Endodermal cell (in vitro differentiated cells): ENCODE measurements at places on chromosomes 4 and X. TPM values are rescaled to one million over a fixed set of nuclear protein-coding genes. Genes with fewer than 3 reads are reported as not detected.

GRCh38 chr4:36241771-36242170 is 2.5 kb downstream of the ARAP2 start:
- H3K27ac ChIP-seq, result no peak overlapping the region
- H3K4me1 ChIP-seq, result no peaks in the 10 kb centered on the region
- H3K27me3 ChIP-seq, result peaks cover 15% of the 10 kb centered on the region

DNA sequence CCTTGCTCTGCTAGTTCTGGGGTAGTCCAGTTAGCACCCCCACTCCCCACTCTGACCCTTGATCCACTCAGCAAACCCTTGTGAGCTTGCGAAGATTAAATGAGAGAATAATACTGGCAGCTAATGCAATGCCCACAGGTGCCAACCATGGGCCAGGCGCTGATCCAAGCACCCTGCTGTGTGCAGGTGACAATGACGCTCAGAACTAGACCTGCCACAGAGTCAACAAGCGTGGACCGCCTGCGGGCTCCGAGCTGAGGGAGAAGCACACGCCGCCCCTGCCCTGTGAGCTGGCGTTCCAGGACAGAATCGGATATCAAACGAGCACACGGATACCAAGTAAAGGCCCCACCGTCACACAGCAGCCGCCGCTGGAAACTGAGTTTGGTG is 129.2 kb downstream of the FAM53A start:
- H3K36me3 ChIP-seq, result no peaks in the 10 kb centered on the region
- H3K27me3 ChIP-seq, result no peaks in the 10 kb centered on the region
- DNase-seq, result no peak
- H3K4me3 ChIP-seq, result no peak overlapping the region
- H3K27ac ChIP-seq, result no peak overlapping the region
- H3K4me1 ChIP-seq, result no peaks in the 10 kb centered on the region

GRCh38 chr4:115279330-115279729 is 165.9 kb upstream of the NDST4 start:
- no peaks in the 10 kb centered on the region for H3K27me3 ChIP-seq
- no peaks in the 10 kb centered on the region for H3K36me3 ChIP-seq
- no peak overlapping the region for H3K27ac ChIP-seq
- no peak for DNase-seq
- no peaks in the 10 kb centered on the region for H3K4me1 ChIP-seq

- H3K27me3 ChIP-seq, result no peaks in the 10 kb centered on the region
- H3K27ac ChIP-seq, result no peak overlapping the region
- no peak overlapping the region for H3K4me3 ChIP-seq
- H3K4me1 ChIP-seq, result peaks cover 2% of the 10 kb centered on the region
- no peak for DNase-seq
- H3K36me3 ChIP-seq, result no peaks in the 10 kb centered on the region
These were observed 162.3 kb downstream of the PCDH7 start for GRCh38 chr4:30882443-30882842.

DNA sequence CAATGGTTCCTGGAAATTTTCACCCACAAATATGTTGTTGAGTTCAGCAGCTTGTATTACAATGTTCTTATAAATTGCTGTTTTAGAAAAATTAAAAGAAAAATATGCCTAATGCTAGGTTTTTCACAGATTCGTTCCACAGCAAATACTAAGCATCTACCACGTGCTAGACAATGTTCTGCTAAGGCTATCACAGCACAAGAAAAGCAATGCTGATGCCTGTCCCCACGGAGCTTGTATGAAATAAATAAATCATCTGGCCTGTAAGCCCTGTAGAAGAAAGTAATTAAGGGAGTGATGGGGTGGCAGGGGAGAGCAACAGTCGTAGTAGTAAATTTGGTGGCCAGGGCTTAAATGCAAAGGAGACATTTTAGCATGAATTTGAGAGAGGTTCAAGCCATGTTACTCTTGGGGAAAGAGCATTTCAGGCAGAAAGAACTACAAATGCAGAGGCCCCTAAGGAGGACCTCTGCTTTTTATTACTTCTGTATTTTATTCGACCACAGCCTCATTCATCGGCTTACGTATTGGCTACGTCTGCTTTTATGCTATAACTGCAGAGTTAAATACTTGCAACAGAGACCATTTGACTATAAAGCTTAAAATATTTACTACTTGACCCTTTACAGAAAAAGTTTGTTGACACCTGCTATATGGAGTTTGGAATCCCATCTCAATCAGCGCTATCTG is 36.3 kb downstream of the ARAP2 start:
- no peaks in the 10 kb centered on the region for H3K4me1 ChIP-seq
- DNase-seq, result no peak
- H3K27me3 ChIP-seq, result no peaks in the 10 kb centered on the region
- no peaks in the 10 kb centered on the region for H3K36me3 ChIP-seq

DNA sequence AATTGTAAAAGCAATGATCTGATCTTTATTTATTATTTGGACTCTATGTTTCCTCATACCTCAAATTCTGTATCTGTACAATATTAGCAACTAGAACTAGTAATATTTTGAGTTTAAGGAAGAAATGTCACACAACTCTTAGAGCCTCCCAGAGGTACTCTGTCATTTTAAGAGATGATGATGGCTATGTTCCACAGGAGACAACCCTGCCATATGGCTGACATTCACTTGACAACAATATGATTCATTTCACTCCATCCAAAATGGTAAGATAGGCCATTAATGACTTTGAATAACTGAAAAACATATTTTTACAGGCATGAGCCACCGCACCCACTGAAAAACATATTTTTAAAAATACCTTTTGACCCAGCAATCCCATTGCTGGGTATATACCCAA is 190.3 kb downstream of the MAML3 start:
- no peak for DNase-seq
- H3K4me1 ChIP-seq, result peaks cover 13% of the 10 kb centered on the region
- no peaks in the 10 kb centered on the region for H3K36me3 ChIP-seq
- H3K27ac ChIP-seq, result no peak overlapping the region
- H3K4me3 ChIP-seq, result no peak overlapping the region
- no peaks in the 10 kb centered on the region for H3K27me3 ChIP-seq

DNA sequence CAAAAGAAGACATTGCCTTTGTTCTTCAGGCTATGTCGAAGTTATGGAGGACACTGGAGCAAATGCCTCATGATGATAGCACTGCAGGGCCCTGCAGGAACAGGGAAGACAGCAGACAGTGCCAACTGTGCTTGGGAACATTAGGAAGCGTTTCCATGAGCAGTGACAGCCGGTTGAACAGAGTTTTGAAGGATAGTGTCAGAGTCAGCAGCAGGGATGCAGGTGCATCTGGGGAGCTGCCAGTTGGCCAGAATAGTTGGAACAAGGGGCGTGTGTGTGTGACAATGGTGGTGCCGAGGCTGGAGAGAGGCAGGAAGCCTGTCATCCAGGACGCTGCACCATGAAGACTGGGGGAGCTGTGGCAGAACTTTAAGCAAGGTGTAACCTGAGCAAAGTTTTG is 88.6 kb downstream of the SHROOM3 start:
- H3K4me3 ChIP-seq, result no peak overlapping the region
- no peaks in the 10 kb centered on the region for H3K4me1 ChIP-seq
- H3K36me3 ChIP-seq, result no peaks in the 10 kb centered on the region
- H3K27ac ChIP-seq, result no peak overlapping the region

Gene ART3
- total RNA-seq, result not detected in 3 replicates

DNA sequence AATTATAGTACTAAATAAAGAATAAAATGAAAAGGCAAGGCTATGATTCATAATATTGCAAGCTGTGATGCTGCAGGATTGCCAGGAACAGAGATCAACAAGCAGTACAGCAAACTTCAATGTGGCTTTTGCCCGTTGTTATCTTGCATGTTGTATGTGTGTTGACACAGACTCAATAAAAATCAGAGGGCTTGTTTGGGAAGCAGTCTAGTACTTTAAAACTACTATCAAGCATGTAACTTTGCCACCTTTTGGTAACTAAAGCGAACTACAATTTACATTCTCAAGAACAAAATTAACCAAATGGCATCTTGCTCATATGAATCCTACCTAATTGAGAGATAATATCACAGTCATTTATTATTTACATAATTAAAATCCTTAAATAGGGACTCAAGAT is 79.8 kb upstream of the GPM6A start:
- no peaks in the 10 kb centered on the region for H3K27me3 ChIP-seq
- no peak overlapping the region for H3K4me3 ChIP-seq
- H3K36me3 ChIP-seq, result no peaks in the 10 kb centered on the region

DNA sequence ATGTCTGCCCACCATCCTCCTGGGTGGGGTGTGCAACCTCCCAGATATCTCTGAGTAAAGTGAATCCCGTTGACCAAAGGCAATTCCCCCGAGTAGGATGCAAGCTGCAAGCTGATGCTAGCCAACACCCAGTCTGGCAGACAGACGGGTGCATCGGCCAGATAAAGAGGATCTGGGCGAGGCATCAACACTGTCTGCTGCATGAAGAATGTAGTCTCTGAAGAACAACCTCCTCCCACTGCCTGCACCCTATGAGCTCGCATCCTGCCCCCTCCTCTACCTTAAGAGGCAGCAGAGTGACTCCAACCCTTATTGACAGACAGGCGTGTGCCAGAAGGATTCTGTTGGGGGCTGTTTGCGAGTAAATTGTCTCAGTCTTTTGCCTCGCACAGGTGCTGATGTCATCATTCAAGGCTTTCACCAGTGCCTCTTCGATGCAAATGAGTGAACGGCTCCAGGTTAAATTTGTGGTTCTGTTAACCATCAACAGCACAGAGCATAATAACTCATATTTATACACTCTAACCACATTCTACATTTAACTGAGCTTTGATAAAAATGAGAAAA is 546.9 kb downstream of the BCOR start:
- no peaks in the 10 kb centered on the region for H3K36me3 ChIP-seq
- DNase-seq, result no peak
- no peak overlapping the region for H3K4me3 ChIP-seq
- H3K4me1 ChIP-seq, result no peaks in the 10 kb centered on the region
- no peaks in the 10 kb centered on the region for H3K27me3 ChIP-seq
- no peak overlapping the region for H3K27ac ChIP-seq

- H3K27ac ChIP-seq, result no peak overlapping the region
- H3K4me3 ChIP-seq, result no peak overlapping the region
- no peaks in the 10 kb centered on the region for H3K4me1 ChIP-seq
- H3K36me3 ChIP-seq, result no peaks in the 10 kb centered on the region
These were observed 37.0 kb downstream of the SH2D1A start for GRCh38 chrX:124383354-124383753.

GRCh38 chrX:138082896-138083295 is 517.0 kb downstream of the ZIC3 start:
- H3K36me3 ChIP-seq, result no peaks in the 10 kb centered on the region
- peaks cover 10% of the 10 kb centered on the region for H3K4me1 ChIP-seq
- no peak overlapping the region for H3K27ac ChIP-seq

Gene ADAMTS3
- total RNA-seq, result 5.2 and 5.8 TPM in 2 replicates

Gene DUSP9
- total RNA-seq, result 0.17 to 3.2 TPM (median 0.18 TPM) in 3 replicates

- H3K27ac ChIP-seq, result no peak overlapping the region
- DNase-seq, result no peak
- H3K27me3 ChIP-seq, result no peaks in the 10 kb centered on the region
- no peaks in the 10 kb centered on the region for H3K4me1 ChIP-seq
- H3K36me3 ChIP-seq, result no peaks in the 10 kb centered on the region
These were observed 208.4 kb upstream of the HDX start for GRCh38 chrX:84710611-84711010.

DNA sequence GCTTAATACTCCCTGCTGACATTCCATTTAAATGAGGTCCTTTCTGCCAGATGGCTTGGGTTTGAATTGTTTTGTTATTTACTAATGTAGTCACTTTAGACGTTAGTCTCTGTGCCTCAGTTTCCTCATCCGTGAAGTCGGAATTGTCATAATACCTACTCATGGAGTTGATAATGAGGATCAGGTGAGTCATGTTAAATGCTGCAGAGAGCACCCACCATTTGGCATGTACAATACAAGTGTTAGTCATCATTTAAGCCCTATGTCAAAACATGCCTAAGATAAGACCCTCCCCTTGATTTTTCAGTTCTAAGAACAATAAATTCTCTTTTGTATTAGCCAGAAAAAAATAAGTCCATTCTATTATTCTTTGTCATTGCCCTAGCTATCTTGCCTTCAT is 534.8 kb upstream of the HTR2C start:
- no peaks in the 10 kb centered on the region for H3K36me3 ChIP-seq
- peak; percentile 50 for DNase-seq
- H3K4me3 ChIP-seq, result no peak overlapping the region
- no peak overlapping the region for H3K27ac ChIP-seq

- H3K36me3 ChIP-seq, result no peaks in the 10 kb centered on the region
- no peaks in the 10 kb centered on the region for H3K27me3 ChIP-seq
These were observed 61.0 kb downstream of the CHRNA9 start for GRCh38 chr4:40395908-40396793.

Gene MAPK10
- 59.7 and 70.2 TPM in 2 replicates for total RNA-seq

Gene TREX2
- total RNA-seq, result 0.35 TPM in 1 of 3 replicates, not detected in the others

DNA sequence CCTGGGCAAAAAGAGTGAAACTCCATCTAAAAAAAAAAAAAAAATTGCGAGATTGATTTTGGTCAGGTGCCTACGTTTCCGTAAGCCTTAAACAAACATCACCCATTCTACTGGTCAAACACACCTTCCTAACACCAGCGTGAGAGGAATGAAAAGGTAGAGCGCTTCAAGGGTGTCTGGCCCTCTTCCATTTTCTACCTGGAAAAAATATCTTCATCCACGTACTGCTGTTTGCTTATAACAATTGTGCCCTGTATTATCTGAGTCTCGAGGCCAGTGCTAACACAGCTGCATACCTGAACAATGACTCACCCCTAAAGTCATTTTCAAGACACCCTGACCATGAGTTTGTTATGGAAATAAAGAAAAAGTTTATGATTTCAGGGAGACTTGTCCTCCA is 13.9 kb downstream of the TMSB4X start:
- H3K27me3 ChIP-seq, result no peaks in the 10 kb centered on the region
- H3K4me3 ChIP-seq, result no peak overlapping the region
- no peaks in the 10 kb centered on the region for H3K4me1 ChIP-seq
- no peak overlapping the region for H3K27ac ChIP-seq
- H3K36me3 ChIP-seq, result no peaks in the 10 kb centered on the region

Gene GC
- total RNA-seq, result 1.0 TPM in 1 of 2 replicates, not detected in the other

Gene ATP1B4
- not detected in 3 replicates for total RNA-seq

GRCh38 chrX:17374619-17375366 is at the start of gene NHS:
NHS (plus strand) TSS chrX:17375200; CDS start chrX:17375758, 558 bp downstream.
- H3K4me1 ChIP-seq, result no peaks in the 10 kb centered on the region
- H3K27me3 ChIP-seq, result peaks cover 25% of the 10 kb centered on the region
- DNase-seq, result peak; percentile 91
- H3K4me3 ChIP-seq, result peak within 1 kb of the TSS; percentile 82
- no peak within 1 kb of the TSS for H3K27ac ChIP-seq

GRCh38 chr4:5409237-5409636 is 299.1 kb downstream of the EVC2 start:
- H3K27me3 ChIP-seq, result no peaks in the 10 kb centered on the region
- H3K36me3 ChIP-seq, result no peaks in the 10 kb centered on the region
- H3K4me3 ChIP-seq, result no peak overlapping the region
- H3K4me1 ChIP-seq, result no peaks in the 10 kb centered on the region
- DNase-seq, result no peak
- no peak overlapping the region for H3K27ac ChIP-seq

Gene DSPP
- total RNA-seq, result not detected in 2 replicates

GRCh38 chr4:685679-686412 is 3.1 kb downstream of the SLC49A3 start:
- H3K36me3 ChIP-seq, result no peaks in the 10 kb centered on the region
- no peaks in the 10 kb centered on the region for H3K27me3 ChIP-seq
- no peak overlapping the region for H3K27ac ChIP-seq
- H3K4me3 ChIP-seq, result no peak overlapping the region
- DNase-seq, result no peak
